NCI-H1092 (cell line): ENCODE measurements at places on chromosomes 13 and 19.

DNA sequence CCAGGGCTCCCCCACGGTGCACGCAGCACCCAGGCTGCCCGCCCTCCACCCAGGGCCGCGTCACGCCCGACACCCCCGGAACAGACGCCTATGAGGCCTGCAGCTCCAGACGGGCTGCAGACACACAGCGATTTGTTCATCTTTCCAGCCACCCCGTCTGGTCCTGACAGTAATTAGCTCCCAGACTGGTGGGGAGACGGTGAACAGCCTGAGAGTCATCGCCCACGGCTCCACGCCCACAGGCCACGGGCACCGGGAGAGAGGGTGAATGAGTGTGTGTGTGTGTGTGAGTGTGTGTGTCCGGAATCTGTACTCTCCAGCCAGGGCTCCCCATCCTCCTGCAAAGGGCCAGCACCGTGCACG is 18.1 kb downstream of the GADD45B start:
- DNase-seq, result no peak

DNA sequence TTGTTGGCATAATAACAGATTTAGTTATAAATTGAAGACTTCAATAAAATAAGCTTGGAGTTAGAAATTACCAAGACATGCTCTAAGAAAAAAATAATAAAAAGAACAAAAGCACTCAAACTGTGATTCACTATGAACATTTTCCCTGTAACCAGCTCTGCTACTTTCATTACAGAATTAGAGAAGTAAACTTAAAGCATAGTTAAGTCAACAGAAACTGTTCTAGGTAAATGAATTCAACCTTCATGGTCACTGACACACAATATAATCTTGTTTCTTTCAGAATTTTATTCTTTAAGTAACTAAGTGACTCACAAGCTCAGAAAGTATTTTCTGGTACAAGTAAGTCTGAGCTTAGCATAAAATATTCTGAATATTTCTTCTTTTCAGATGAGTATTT is 136.3 kb downstream of the KLF5 start:
- DNase-seq, result no peak

DNA sequence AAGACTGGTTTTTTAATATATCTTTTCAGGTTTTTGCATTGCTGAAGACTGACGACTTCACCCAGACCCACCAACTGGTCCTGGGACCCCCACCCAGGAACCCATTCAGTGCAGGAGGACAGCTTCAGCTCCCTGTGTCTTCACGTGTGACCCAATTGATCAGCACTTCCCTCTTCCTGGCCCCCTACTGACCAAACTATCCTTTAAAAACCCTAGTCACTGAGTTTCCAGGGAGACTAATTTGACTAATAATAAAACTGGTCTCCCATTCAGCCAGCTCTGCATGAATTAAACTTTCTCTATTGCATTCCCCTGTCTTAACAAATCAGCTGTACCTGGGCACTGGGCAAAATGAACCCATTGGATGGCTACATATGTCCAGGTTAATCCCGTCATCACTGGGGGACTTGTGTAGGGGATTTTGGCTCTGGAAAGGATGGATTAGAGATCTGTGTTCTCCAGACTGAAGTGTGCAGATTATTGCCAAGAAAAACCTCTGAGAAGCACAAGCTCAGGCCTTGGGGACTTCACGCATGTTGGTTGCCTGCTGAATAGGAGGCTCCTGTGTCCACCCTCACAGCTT is 16.3 kb upstream of the PARP4 start:
- no peak for DNase-seq

DNA sequence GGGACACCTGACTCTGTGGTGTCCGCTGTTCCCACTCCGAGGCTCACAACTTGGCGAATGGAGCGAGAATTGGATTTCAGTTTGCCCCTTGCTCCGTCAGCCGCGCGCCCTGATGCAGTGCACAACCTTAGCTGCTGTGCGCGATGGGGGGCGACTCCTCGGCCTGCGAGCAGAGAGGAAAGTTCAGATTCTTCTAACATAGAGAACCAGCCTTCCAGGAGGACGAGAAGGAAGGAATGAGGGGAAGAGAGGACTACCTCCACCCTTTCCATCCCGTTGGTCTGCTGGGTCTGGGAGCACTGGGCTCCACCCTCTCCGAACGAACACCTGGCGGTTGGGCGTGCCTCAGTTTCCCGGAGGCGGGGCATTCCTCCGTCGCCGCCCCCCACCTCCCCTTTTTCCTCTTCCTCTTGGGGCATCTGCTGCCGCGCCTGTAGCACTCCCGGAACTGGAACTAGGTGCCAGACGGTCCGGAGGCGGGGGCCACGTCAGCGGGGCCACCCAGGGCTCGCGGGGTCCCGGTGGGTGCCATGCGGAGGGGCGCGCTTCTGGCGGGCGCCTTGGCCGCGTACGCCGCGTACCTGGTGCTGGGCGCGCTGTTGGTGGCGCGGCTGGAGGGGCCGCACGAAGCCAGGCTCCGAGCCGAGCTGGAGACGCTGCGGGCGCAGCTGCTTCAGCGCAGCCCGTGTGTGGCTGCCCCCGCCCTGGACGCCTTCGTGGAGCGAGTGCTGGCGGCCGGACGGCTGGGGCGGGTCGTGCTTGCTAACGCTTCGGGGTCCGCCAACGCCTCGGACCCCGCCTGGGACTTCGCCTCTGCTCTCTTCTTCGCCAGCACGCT is at the start of gene KCNK6:
Gene KCNK6 (plus strand): TSS at position 425 of the 838 bp plus-strand sequence. CDS start 106 bp downstream, at position 531.
- no peak for DNase-seq

DNA sequence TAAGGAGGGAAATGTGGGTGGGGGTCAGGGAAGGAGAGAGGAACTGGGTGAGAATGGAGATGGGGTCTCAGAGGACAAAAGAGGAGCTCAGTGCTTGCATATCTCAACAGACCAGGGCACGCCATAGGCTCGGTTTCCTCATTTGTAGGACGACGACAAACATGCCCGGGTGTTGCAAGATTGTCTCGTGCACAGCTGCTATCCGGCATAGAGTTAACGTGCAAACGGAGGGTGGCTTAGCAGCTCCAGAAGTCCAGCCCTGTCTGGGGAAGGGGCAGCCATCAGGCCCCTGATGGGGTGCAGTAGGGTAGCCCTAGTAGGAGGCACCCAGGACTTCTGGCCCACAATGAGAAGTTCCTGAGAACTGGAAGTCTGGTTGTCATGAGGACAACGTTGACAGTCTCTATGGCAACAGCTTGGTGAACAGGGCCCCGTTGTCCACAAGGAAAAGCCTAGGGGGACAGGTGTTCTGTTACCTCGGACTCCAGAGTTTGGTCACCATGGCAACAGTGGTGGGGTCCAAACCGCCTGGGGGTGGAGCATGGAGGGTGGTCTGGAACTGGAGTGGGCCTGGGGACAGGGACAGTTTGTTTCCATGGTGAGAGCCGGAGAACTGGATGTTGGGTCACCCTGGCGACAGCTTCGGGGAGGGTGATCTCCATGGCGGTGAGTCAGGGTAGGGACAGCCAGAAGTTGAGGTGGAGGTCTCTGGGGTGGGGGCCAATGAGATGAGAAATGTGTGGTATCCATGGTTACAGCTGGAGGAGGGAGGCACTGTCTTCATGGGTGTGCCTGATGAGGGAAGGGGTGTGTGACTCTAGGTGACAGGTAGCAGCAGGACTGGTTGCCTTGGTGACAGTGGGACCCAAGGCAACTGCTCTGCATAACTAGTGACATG is 16.8 kb downstream of the TM6SF2 start:
- no peak for DNase-seq

GRCh38 chr13:112905086-112905485 is 63.9 kb upstream of the MCF2L start:
- no peak for DNase-seq

DNA sequence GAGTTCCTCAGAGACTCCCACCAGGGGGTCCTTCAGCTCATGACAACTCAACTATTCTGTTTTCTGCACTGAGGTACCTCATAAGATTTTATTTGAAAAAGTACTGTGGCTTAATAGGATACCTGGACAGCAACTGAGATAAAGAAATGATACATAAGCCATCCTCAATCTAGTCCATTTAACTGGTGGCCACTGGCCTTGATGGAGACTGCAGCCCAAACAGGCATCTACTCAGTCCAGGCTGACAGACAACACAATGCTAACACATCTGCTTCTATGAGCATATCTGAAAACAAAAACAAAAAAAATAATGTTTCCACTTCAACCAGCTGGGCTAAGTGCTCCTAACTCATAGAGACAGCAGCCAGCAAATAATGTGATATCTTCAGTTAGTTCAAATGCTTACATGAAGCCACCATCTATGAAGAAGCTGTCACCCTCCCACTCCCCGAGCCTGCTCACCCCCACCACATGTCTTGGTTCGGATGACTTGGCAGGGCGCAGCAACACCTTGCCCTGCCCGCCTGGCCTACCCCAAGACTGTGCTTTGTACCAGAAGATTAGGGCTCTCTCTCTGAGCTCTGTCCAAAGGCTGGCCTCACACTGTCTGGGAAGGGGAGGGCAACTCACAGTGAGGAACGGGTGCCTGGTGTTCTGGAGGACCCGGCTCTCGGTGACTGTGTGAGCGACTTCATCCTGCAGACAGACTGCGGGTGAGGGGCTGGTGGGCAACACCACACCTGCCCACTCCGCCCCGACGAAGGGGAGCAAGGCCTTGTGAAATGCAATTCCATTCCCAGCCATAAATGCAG is 13.1 kb upstream of the CCNP start:
- DNase-seq, result no peak

DNA sequence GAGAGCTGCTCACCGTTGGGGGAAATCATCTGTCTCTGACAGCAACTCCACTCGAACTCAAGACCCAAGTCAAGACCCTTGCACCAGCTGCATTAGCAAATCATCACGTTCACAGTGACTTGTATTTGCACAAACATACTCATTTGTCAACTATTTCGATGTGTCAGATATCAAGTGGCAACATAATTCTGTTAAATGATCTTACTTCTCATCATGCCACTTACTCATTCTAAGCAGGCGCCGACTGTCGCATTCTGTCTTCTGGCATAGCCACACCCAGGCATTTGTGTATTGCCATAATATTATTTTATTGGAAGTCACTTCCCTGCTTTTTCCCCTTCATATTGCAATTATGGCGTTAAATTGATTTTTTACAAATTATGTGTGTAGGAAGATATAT is 23.0 kb upstream of the ATP1A3 start:
- no peak for DNase-seq
